AG04450 (cell line): ENCODE measurements at places on chromosomes 11 and 22.

DNA sequence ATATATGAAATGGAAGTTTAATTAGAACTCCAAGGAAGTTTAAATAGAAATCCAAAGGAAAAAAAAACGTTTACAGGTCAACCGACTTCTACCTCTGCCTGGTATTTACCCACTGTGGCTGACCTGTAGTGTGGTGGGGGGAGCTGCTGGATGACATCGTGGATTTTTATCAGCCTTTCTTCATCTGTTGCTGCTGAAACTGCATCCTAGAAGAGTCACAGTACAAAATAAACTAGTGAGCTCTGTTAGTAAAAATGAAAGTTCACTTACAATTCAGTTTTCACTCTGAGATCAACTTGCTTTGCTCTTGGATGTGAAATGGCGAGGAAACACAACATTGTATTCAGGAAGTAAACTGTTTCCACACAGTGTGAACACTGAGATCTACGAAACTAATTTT, 43.2 kb upstream of the TP53AIP1 start:
- no peak for DNase-seq

DNA sequence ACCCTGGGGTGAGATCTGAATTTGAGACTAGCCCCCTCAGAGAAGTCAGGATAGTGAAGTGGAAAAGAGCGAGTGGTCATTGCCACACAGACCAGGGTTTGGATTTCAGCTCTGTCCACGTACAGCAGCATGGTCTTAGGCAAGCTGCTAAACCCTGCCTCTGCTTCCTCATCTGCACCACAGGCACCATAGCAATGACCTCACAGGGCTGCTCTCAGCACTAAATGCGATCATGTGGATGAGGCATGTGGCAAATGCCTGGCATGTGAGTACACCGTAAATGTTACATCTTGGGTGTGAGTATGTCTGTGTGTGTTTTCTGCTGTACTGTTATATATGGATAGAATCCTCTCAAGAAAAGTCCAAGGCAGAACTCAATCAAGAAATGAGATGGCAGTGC, 15.8 kb downstream of the NAV2 start:
- peak; percentile 50 for DNase-seq

GRCh38 chr22:34395370-34395769, 475.1 kb upstream of the LARGE1 start:
- DNase-seq, result no peak

- no peak for DNase-seq
Observed at GRCh38 chr11:26285608-26286007, 46.3 kb upstream of the ANO3 start.

DNA sequence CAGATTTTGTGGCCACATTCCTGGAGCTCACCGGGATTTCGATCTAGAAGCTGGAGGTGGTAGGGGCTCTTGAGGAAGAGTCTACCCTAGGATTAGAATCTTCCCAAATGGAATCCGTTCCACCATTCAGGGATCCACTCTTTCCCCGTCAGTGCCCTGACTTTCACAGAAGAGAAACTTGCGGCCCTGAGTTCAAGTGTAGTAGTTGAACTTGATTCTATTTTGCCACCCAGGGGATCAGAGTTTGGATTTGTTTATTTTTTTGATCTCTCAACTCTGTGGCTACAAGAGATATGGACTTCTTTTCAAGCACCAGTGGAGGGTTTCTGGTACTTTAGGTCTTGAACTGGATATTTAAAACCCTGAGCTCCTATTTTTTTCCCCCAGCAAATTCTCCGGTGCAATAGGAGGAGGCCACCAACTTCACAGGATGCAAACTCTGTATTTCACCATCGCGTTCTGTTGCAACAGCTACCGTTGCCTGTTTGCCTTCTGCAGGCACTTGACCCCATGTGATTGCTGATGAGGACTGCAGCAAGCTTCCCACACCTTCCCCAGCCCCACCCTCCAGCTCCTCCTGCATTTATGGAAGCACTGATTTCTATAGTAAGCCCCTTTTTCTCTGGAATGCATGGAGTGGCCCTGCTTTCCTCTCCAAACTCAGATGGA, 14.8 kb upstream of the MRGPRF start:
- no peak for DNase-seq
